Mammary epithelial cell (primary cell): ENCODE measurements at places on chromosomes 3 and 15.

DNA sequence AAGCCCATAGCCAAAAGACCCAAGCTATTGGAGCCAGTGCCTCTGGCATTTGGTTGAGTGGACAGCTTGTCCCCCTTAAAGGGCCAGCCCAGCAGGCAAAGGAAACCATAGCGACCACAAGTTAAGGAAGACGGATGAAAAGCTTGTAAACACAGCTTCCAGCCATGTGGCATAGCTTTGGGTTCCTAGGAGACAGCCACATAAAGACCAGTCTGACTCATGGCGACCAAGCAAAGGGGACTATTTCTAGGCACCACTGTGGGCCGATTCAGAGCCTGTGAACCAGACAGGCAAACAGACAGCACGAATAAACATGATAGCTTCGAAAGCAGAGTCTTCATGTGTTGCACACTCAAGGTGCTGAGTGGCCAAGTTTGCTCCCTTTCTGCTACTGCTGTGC is 30.5 kb upstream of the SRGAP3 start:
- peak; percentile 45 for DNase-seq

DNA sequence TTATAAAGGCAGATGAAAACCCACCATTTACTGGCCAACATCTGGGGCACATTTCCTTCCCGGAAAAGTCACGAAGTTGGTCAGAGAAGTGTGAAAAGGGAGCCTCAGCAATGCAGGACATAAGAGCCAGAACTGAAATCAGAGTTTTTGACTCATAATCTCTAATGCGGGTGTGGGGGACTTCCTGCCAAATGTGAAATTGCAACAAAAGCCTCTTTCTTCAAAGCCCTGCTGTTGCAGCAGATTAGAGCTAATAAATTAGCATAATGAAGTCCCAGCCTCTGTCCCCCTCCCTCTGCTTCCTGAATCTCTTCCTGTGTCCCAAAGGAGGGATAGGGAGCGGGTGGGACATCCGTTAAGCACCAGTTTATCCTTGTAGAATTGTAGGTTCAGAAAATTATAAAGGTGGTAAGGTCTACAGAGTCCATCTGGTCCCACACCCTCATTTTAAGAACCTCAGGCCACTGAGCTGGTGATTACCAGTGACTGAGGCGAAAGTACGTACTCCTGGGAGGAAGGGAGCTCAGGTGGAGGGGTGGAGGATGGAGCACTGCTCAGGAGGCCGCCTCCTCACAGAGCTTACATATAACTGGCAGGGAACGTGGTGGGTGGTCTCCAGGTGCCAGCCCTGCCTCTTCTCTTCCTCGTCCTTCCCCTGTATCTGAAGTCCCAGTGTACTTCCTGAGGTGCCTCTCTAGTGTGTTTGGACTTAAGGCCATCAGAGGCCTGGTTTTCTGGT is 35.0 kb downstream of the ST6GAL1 start:
- DNase-seq: no peak

GRCh38 chr15:81011593-81011992 is 10.9 kb downstream of the TLNRD1 start:
- no peak for DNase-seq

GRCh38 chr3:173037840-173038483 is 103.1 kb downstream of the SPATA16 start:
- DNase-seq: no peak

DNA sequence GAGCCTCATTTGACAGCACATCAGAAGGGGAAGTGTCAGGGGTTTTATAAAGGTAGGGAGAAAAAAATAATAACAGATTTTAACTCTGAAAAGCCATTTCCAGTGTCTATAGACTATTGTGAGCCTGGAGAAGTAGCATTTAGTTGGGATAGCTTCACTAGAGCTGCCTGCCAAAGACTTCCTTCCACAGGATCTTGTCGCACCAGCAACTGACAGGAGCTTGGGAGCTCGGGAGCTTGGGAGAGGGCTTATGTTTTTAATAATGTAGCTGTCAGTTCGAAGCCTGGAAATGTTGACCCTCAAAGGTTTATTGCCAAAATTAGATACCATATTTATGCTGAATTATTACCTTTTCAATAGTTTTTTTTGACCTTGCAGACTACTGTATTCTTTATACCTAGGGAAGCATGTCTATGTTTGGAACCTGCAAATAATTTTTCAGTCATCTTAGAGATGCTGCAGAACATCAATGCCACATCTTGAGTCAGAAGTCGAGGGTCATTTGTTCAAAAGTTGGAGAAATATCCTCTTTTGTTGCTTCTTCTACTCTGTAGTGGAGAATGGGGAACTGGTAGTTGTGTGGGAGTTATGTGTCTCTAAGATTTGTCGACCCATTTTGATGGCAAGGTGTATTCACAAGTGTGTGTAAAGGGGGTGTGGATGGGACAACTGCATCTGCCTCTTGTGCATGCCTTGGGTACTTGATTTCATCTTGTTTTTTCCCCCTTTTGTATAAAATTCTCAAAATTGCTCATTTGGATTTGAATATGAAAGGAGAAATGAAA is 41.7 kb downstream of the ARPP21 start:
- no peak for DNase-seq

- DNase-seq: no peak
Measured at GRCh38 chr3:16509721-16510619, 3.5 kb downstream of the RFTN1 start.

DNA sequence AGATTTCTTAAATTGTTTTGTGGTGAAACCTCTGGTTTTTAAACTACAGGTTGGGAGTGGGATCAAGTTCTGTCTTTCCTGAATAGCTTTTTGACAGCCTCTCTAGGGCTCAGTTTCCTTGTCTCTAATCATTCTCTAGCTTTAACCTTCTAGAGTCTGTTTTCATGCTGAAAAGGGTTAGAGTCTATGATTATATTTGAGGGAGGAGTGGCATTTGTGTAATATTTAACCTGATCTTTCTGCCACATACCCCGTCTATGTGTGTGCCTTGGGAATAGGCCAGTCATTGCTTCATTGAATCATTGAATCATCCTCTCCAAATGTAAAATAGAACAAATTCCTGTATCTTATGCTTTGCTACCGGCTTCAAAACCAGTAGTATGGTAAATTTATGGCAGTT is 204.9 kb downstream of the KLHL25 start:
- peak; percentile 46 for DNase-seq

- DNase-seq: no peak
Measured at GRCh38 chr15:46309914-46310313, 675.1 kb downstream of the SQOR start.

GRCh38 chr3:184082465-184082864 is 14.4 kb upstream of the HTR3E start:
- no peak for DNase-seq

- DNase-seq: no peak
Measured at GRCh38 chr15:72315706-72316370, 4.1 kb downstream of the CELF6 start.

DNA sequence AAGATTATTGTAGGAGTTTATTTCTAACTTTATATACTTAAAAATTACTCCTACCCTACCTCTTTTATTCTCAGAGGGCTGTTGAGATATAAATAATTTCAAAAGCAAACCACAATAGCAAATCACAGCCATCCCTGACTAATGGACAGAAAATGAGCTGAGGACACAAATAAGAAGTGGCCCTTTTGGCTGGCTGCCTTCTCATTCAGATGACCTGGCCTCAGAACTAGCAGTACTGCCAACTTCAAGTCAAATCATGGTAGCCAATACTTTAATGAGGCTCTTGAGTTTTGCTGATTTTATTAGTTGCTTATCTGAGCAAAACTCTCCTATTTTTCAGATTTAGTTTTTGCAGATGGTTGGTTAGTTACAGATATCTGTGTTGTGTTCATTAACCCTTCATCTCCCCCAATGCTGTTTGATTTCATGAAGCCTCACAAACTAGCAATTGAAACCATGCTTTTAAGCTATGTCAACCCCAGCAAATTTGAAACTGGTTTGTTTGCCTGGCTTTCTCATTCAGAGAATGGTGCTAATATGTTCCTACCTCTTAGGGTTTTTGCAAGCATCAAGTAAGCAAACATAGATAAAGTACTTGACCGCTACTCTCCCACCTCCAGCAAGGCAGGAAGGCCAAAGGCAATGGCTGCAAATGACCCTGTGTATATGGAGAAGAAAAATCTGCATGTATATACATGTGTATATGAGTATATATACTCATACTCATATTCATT is 73.4 kb upstream of the HACD2 start:
- DNase-seq: no peak

DNA sequence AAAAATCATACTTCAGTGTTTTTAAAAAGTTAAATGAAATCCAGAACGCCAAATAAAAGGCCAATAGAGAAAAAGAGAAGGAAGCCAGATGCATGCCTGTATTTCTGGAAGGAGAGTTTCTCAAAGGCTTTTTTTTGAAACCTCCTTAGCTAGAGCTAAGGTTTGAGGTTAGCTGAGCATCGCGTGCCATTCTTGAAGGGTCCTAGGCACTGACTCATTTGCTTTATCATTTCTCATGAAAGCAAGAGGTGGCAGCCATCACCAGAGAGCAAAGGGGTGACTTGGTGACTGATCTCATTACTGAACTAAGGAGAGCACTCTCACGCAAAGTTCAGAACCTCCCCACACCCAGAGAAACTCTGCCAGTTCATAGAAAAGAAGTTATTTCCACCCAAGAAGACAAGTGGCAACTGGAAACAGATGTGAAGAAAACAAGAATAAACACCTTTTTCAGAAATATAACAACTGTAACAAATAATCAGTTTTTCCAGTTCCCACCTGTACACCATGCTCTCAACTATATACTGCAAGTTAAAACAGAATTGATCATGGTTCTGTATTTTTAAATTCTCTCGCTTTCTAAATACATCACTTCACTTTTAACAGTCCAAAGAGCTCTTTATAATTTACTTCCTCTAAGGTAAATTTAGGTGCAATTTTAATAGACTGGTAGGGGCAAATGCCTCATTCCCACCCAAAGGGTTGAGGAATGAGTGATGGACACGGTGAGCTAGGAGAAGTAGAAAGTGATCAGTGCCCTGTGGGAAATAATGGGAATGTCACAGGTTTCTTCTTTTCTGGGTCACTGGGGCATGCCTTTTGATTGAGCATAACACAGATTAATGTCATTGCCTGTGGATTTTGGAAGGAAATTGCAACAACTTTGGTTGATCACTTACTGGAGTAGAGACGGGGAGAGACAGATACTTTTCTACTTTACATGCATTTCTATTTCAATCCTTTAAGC is 24.7 kb downstream of the GPR15 start:
- no peak for DNase-seq

- peak; percentile 50 for DNase-seq
Measured at GRCh38 chr15:95025924-95026728, 794.8 kb downstream of the MCTP2 start.

- DNase-seq: peak; percentile 99
Measured at GRCh38 chr3:153221748-153222162, 59.7 kb downstream of the RAP2B start.

DNA sequence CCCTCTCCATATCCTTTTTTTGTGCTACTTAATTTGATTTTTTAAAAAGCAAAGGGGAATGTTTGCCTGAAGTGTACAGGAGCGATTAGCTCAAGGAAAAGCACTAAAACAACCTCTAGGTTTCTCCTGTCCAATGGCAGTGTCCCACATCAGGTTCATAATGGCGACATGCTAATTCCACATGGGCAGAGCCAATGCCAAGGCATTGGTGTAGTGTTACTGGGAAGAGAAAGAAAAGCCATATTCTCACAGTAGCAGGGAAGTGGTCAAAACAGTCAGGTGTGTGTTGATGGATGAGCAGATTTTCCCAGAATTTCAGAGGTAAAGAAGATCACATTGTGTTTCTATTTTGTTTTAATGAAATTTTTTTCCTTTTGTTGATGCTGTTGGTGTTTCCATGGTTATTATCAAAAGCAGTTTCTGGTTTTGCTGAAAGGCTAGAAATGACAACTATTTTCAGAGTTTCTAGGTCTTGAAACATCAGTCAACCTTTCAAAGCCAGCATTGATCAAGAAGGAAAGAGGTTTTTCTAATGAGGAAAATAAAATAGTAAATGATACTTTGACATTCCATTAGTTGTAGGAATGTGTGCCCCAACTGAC is 65.2 kb downstream of the FNDC3B start:
- peak; percentile 54 for DNase-seq

- peak; percentile 77 for DNase-seq
Measured at GRCh38 chr3:56369914-56370313, 98.4 kb downstream of the ERC2 start.

GRCh38 chr3:59621037-59621436 is 571.2 kb upstream of the CFAP20DC start:
- DNase-seq: no peak

- no peak for DNase-seq
Measured at GRCh38 chr3:157166115-157166514, 6.2 kb upstream of the CCNL1 start.

- no peak for DNase-seq
Measured at GRCh38 chr15:55695432-55695831, 47.5 kb downstream of the PRTG start.

- no peak for DNase-seq
Measured at GRCh38 chr3:73405853-73406252, 218.9 kb downstream of the PDZRN3 start.

DNA sequence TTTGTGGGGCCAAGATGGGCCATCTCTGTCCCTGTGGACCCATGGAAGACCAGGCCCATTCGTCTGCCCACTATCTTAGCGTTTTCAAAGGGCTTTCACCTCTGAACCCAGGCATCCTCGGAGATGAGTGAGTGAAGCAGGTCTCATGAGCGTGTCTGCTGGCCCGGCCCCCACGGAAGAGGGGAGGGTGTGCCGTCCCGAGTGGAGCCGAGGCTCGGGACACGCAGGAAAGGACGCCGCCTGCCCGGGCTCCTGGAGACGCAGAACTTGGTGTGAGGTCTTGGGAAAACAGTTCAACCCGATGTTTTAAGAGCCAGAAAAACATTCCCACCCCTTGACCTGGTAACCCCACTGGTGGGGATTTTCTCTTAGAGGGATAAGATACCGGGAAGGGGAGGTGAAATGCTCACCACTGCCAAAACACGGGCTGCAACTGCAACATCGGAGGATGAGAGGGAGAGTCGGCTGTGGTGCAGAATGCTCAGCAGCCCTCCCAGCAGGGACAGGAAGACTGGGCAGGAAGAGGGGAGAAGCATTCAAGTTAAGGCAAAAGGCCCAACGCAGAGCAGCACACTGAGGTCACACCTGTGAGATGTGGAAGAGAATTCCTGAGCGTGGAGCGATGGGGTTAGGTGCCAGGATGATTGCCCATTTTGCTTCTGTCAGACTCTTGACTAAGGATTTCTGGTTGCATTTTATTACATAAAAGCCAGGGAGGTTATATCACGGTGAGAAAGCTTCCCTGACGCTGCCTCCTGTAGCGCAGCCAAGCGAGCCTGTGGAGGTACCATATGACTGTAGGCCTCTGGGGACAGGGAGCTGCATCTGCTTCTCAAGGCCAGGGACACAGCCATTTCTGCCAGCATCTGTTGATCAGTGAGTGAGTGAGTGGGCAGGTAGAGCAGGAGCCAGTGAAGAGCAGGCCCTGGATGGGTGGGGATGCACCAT is 14.1 kb upstream of the STAB1 start:
- no peak for DNase-seq
